ENCODE measurements at places on chromosomes 4 and X.
A peak's percentile ranks its signal among the peaks of the same experiment; 100 is the strongest.

- peak; percentile 45 for DNase-seq
Observed at GRCh38 chr4:111283066-111283677, 660.3 kb upstream of the PITX2 start.

DNA sequence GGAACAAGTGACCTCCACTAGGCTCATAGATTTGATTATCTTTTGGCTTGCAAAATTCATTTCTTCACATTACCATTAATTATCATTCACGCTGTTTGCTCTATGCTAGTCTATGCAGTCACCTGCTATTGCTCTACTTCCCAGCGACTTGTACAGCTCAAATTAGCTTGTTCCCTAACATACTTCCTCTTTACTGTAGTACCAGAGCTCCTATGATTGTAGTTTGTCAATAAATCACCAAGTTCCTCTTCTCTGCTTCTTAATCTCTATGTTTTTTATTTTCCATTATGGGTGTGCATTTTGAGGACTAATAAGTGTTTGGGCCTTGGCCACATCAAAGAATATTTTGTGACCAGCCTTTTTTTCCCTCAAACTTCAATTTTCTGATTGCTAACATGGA lies 6.2 kb upstream of the GSPT2 start:
- no peak for DNase-seq

GRCh38 chrX:43096830-43097229 lies 318.9 kb upstream of the PPP1R2C start:
- DNase-seq = no peak

DNA sequence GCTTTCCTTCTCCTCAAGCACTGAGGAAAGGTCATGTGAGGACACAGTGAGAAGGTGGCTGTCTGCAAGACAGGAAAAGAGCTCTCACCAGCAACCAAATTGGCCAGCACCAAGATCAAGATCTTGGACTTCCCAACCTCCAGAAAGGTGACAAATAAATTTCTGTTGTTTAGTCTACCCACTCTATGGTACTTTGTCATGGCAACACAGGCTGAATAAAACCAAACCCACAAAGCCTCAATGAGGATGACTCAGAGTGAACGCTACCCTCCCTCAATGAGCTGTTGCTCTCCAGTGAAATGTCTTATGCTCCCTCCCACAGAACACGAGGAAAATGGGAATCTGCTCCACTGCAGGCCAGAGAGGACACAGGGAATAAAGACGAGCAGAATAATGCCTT lies 244.1 kb downstream of the RAB28 start:
- DNase-seq = peak; percentile 15

GRCh38 chrX:25034889-25035288 lies 19.1 kb upstream of the ARX start:
- peak; percentile 16 for DNase-seq

Data from AG20443 (cell line).